ENCODE measurements at places on chromosomes 11 and 22.

DNA sequence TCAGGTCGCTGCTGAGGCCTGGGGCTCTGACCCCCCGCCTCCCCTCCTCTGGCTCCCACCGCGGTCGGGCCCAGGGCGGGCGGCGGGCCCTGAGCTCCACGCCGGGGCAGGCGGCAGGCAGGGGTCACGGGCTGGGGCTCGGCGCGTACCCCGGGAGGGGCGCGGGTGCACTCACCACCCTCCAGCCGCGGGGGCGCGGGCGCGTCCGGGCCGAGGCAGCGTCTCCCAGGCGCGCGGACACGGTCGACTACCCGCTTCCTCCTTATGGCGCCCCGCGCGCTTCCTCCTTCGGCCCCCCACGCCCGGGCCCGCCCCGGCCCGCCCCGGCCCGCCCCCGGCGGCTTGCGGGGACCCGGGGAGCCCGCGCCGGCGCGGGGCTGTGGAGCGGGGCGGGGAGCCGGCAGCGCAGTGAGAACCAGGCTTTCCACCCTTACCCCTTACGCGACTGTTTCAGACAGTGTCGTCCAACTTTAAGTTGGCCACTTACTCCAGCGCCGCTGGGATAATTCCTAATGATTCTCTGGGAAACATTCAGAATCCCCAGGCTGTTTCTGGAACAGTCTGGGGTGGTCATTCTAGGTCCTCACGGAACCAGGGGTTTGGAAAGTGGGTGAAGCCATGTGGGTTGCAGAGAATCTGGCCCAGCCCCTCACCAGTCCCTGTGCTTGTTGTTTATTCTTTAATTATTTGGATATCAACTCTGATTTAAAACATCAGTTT lies at the start of gene BID:
Gene BID (minus strand): TSS at position 264 of the 720 bp plus-strand sequence. CDS start 24,353 bp downstream, outside the sequence.
- no peak for DNase-seq

DNA sequence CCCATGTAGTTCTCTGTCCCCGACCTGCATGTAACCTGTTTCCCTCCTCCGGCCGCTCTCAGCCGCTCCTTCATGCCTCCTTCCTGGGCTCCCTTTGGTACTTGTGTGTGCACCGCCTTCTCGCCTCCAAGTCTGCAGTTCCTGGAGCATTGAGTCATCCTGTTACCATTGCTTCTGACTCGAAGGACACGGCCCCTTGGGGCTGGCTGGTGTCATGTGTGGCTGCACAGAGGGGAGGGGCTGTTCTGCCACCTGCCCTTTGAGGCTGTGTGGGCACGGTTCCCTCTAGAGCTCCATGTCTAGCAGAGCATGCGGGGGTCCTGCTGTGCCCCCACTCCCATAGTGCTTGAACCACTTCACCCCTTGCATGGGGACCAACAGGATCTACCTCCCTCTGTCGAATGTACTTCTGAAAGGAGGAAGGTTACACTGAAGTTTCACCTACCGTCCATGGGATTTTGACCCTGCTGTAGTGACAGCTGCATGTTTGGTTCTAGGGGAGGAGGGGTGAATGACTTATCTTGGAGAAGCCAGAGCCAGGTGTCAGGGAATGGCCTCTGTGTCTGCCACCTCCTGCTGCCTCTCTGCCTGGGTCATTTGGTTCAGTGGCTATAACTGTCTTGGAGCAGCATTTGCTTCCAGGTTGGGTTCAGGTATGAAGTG lies 39.6 kb downstream of the BCR start:
- DNase-seq, result no peak

DNA sequence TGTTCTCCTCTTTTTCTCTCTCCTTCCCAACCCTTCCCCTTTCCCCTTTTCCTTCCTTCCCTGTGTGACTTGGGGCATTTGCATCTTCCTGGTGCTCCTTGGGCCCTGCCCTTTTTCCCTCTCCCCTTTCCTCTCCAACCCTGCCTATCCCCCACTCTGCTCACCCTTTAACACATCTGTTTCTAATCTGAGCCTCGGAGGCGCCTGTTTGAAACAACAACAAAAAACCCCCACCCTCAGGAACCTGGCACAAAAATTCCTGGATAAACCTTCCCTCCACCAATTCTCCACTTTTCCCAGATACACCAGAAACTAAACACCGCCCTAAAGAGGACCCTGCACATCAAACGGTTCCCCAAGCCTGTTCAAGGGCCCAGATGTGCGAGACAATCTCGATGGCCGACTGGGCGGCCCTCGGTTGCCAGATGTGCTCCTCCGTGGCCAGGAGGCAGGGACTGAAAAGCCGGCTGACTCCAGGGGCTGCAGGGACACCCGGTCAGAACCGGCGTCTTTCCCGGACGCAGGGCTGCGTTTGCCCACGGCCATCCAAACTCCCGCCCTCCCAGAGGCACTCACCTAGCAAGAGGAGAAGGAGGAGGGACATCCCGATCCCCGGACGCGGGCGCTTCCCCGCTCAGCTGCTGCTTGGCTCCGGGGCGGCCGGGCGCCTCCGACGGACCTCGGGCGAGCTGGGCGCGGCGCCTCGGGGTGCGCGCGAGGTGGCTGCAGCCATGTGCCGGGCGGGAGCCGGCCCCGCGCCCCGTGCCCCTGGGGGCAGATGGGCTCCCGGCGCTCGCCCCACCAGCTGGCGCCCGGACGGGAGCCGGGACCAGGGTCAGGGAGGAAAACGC lies 486 bp downstream of the CLMP start:
- DNase-seq, result no peak

- peak; percentile 45 for DNase-seq
Observed at GRCh38 chr11:63866211-63866610, 27.3 kb downstream of the MARK2 start.

- DNase-seq, result no peak
Observed at GRCh38 chr11:134235399-134235798, 10.9 kb downstream of the VPS26B start.

GRCh38 chr11:31816468-31817053 lies 5.4 kb upstream of the PAX6 start:
- DNase-seq, result no peak

- peak; percentile 26 for DNase-seq
Observed at GRCh38 chr22:17781319-17782031, 7.2 kb upstream of the BID start.

DNA sequence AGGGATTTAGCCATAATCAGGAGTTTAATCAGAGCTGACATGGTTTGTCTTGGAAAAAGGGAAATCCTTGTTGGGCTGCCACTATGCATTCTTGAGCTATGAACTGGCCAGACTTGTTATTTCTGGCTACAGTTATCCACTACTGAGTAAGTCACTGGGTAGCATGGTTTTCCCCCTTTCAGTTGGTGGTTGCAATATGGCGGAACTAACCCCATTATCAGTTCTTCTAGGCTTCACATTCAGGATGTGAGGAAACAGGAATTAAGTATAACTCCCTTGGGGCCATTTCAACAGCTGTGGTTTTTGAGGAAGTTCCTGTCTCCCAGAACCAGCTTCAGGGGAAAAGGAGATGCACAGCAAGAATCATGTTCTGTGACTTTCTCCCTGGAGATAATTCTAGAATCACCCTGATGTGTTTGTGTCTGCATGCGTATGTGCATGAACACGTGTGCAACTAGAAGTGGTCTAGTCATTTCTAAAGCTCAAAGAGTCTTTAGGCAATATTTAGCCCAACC lies 103.0 kb upstream of the CD44 start:
- no peak for DNase-seq

GRCh38 chr11:133227632-133228111 lies 304.6 kb downstream of the OPCML start:
- DNase-seq, result no peak

DNA sequence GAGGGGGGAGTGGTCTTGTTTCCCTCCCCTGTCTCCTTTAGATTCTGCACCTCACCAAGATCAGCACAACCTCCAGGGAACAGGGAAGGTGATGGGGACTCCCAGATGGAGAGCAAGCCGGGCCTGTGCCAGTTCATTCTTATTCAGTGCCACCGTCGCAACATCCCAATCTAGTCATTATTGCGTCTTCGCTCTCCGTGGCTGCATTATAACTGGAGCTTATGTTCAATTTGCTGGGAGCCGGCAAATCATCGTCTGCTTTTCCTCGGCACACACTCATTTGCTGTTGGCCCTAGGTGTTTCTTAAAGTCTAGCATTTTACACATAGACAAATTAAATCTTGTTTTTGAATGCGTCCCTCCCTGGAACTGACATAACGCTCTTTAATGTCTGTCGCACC lies 1269.7 kb downstream of the BRD1 start:
- DNase-seq, result no peak

DNA sequence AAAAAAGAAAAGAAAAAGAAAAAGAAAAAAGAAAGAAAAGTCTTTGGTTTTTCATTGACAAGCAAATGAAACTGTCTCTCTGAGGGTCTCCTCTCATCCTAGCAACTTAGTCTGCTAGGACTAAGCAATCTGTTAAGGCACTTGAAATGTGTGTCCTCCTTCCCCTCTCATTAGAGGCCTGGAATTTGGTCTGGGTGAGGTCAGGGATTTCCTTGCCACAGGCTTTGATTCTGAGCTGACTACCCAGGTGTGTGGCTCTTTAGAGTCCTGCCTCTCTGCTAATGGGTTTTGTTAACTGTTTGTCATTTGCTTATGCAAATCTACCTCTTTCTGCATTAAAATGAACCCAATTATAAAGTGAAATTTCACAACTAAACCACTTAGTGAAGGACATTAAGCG lies 18.3 kb upstream of the PKNOX2 start:
- DNase-seq, result no peak

GRCh38 chr11:18384157-18384641 lies 10.2 kb upstream of the LDHA start:
- DNase-seq, result no peak

GRCh38 chr22:31248965-31249958 lies 37.2 kb downstream of the LIMK2 start:
- DNase-seq, result no peak

DNA sequence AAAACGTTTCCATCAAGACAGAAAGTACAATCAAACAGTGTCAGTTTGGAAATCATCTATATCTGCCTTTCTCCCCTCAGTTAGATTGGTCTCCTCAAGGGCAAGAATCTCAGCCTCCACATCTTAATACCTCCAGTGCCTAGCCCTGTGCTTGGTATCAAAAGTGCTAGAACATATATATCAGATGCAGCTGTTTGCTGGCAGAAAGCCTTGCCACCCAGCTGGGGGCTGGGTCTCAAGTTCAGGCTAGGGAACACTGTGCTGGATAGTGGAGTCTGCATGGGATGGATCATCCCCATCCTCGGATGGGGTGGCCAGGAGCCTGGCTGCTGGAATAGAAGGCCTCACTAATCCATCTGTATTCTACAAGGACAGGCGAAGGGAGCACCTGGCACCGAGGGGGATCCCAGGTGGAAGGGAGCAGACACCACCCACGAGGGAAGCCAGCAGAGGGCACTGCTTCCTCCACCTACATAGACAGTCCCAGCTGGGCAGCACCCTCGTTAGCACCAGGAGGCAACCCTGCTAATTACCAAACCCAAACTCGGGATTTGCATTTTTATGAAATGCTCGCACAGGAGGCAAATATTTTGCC lies 602.2 kb downstream of the BUD13 start:
- DNase-seq, result no peak

DNA sequence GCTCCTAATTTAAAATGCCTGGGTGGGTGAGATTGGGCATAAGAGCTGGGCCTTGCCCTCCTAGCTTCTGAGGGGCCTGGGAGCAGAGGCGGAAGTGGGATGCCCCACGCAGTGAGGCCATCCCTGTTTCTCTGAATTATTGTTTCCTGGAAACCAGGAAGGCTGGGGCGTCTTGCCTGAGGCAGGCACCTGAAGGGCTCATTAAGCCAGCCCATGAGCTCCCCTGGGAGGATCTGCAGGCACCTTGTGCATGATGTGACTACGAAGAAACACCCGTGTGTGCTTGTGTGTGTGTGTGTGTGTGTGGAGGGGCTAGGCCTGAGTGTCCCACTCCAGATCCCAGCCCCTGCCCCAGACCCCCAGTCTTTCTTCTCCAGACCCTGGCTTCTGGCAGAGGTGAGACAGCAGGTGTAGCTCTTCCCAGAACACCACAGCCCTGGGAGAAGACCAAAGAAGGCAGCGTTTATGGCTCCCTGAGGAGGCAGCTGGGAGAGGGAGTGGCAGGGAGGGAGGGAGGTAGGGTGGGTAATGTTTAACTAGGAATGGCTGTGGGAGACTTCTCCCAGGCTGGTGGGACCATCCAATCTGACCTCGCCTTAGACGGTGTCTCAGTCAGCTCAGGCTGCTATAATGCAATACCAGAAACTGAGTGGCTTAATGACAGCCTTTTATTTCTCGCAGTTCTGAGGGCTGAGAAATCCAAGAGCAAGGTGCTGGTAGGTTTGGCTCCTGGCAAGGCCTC lies 2.1 kb upstream of the BATF2 start:
- DNase-seq, result no peak

GRCh38 chr22:37561212-37562048 lies 1.1 kb downstream of the CDC42EP1 start:
- DNase-seq, result peak; percentile 46

DNA sequence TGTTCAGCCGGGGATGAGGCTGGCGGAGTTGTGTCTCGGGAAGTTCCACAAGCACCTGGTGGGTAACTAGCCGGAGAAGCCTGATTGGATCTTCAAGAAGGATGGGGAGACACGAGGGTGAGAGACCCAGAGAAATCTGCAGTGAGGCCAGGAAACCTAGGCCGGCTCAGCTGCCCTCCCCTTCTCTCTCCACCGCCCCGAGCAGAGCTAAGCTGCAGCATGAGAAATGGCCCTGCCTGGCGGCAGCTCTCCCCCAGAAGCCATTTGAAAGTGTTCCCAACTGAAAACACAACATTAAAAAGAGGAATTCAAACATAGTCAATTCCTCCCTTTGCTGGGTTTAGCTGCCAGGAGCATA lies 77.8 kb upstream of the SHISAL1 start:
- DNase-seq, result no peak

DNA sequence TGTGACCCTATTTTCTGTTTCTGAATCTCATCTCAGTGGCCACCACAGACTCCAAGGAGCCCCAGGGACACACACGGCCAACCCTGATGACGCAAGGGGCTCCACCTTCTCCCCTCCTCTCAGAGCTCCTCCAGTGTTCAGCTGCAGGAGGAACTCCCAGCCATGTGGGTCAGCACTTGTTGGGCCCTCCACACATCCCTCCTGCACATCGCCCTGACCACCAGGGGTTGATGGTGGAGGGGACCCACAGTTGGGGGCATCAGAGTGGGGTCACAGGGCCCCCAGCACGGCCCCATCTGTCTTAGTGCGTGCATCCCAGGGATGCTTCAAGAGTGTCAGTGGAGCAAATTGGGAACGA lies 499.6 kb downstream of the BRD1 start:
- no peak for DNase-seq

DNA sequence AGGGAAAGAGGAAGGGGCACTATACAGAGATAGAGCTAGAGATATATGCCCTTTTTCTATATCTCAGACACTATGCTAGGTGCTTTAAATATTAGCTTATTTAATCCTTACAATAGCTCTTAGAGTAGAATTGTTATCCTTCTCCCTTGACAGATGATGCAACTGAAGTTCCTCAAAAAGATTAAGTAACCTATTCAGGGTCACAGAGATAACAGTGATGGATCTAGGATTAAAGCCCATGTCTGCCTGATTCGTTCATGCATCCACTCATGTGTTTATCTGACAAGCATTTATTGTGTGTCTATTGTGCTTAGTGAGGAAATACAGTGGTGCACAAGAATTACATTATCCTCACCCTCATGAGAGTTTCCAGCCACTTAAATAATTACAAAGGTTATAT lies 8.7 kb downstream of the CCDC83 start:
- no peak for DNase-seq

GRCh38 chr22:42684462-42685195 lies 35.4 kb upstream of the CYB5R3 start:
- no peak for DNase-seq

All from stimulated activated CD8-positive, alpha-beta memory T cell treated with anti-CD3 and anti-CD28 coated beads, Interleukin-2, amount 100 ng/mL, for 1 hour (primary cell).